ENCODE measurements at places on chromosomes 7 and 10. TPM values are rescaled to one million over a fixed set of nuclear protein-coding genes. Genes with fewer than 3 reads are reported as not detected.

The INSYN2A gene
- 8.9 TPM for polyA plus RNA-seq

The ELMO1 gene
- polyA plus RNA-seq = 98.3 TPM

The CLDN3 gene
- polyA plus RNA-seq = 0.67 TPM

The SVOPL gene
- polyA plus RNA-seq = 1.6 TPM

The IQUB gene
- 1.4 TPM for polyA plus RNA-seq

The CDNF gene
- 1.8 TPM for polyA plus RNA-seq

The TAC1 gene
- 90.5 TPM for polyA plus RNA-seq

DNA sequence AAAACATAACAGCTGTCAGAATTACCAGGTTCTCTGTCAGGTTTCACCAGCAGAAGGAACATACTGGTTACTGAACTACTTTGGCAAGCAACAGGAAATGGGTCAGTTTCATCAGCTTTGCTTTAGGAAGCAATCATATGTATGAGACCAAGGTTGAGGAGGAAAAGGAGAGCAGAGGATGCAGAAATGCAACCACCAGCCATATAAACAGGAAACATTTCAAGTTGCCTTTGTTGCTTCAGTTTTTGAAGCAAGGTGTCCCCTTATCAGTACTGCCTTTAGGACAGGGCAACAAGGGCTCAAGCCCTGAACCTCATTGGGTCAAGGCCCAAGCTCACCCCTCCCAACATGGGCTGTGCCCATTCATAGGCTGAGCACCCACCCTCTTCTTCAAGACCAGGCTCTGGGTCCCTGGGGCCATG, 10.2 kb downstream of the HIPK2 start:
- DNase-seq = no peak

DNA sequence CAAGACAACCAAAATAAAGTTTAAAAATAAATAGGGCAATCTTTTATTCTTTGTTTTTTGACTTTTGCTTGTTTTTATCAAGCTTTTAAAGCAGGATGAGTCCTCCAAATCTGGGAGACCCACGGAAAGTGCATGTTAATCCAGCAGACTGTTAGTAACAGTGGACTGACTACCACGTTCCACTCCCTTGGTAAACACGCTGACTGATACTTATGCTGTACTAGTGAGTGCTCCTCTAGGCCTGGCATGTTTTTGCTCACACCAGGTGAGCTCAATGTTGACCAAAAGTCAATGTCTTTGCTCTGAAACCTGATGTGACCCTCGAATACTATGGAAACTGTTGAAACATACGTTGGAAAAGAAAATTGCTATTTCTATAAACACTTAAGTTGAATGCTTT, 88.4 kb downstream of the KIAA1549 start:
- DNase-seq = no peak

DNA sequence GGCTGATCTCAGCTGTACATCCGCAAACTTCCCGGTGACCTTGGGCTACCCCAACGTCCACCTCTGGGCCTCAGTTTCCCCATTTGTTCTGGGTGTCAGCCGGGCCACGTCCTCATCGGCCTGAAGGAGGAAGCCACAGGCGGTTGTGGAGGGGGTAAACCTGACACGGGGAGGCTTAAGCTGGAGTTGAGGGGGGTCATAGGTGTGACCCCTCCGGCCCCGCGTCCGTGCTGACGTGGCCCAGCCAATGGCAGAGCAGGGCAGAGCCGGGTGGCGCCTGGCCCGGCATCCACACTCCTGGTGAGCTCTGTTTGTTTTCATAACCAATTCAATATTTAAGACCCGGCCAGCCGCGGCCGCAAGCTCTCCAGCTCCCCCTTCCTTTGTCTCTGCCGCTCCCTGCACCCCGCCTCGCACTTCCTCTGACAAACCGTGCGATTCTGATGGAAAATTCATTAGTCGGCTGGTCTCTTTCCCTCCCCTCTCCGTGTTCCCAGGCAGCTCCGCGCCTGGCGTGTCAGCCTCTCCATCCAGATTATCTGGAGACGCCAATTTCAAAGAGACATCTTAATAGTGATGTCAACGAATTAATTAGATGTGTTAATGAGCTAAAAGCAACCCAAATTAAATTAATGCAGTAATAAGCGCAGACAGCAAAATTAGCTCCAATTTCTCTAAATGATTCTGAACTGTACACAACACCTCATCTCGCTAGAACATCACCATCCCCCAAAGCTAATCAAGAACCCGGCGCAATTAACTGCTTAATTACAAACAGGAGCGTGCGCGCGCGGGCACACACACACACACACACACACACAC, 55.4 kb downstream of the MICALL2 start:
- peak; percentile 63 for DNase-seq

GRCh38 chr7:97002555-97003261, 2.6 kb upstream of the DLX6 start:
- no peak for DNase-seq

DNA sequence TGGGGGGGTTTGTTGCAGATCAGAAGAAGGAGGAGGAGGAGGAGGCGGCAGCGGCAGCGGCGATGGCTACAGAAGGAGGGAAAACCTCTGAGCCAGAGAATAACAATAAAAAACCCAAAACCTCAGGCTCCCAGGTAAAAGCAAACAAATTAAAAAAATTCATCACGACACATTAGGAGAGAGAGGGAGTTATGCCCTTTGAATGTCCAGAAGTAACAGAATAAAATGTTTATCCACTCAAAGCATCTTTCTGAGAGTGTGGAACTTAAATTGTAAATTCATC, 717 bp downstream of the SP4 start:
- no peak for DNase-seq

DNA sequence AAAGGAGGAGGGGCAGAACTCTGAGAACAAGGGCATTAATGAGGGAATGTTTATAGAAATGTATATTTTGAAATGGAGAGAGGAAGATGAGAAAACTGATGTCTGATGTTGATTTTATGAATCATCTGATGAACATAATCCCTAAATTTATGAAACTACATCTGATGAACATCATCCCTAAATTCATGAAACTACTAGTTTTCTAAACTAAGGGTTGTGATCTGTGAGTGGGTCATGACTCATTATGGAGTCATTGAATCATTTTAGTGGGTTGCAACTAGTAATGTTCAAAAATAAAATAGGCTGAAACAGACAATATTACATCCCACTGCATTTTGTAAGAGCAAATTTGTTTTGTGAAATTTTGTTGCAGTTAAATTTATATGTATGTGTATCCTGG, 442.6 kb upstream of the TEX47 start:
- no peak for DNase-seq

GRCh38 chr7:27159266-27160144, 3.0 kb upstream of the HOXA7 start:
- no peak for DNase-seq

DNA sequence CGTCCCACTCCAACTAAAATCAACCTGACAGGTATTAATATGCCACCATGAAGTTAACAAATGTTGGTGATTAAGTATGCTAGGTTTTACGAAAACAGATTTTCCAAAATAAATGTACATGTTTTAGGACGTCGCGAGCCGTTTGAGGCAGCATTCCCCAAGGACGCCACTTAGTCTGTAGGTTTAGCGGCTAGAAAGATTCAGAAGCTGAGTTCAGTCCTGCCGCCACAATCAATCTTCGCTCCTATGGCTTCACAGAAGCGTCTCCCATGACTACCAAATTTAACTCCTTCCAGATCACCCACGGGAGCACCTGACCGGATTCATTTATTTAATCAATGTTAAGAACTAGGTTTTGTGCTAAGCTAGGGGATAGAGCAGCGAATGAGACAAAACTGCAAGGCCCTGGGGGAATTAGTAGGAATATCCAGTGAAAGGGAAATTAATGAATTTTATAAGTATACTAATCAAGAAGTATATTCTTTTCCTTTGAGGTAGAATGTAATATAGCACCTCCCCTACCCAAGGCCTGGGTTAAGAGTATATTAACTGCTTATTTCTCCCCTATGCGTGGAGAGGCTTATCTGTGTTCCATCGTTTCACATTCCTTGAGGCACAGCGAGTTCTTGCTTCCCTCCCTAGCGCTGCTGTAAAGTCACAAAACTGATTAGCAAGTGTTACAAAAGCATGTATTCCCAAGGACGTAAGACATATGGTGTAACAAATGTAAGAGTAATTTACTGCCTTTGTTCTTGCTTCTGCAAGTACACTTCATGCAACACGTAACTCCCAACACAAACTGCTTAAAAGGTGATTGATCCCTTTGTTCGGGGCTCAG, 994 bp upstream of the CYP51A1 start:
- peak; percentile 33 for DNase-seq

DNA sequence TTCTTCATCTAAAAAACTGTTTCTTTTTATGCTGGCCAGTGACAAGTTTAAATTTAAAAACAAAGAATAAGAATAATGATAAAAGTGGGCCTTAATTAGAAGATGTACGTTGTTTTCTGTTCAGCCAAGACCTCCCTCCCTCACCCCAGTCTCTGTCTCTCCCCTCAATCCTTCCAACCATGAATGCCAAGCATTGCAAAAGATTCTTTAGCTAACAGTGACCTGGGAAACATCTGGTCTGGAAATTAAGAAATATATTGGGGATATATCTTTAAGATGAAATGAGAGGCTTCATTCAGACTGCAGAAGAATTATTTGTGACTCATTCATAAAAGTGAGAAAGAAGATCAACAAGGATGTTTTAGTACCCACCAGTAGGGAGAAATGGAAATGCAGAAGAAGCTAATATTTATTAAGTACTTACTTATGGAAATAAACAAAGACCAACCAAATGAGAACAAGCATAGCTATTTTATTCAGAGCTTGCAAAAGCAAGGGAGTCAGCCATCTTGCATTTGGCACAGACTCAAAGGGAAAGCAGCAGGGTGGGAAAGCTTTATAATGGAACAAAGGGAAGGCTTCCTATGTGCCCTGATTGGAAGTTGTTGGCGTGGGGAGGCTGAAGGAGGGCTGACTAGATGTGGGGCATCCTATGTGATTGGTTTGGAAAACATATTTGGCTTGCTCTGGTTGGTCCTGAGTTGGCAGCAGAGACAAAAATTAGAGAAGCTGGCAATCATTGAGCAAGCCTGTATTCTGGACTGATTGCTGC, 595.4 kb upstream of the GHITM start:
- DNase-seq = no peak

All from spinal cord (tissue), 10 donors.